ENCODE measurements at places on chromosomes 3 and 15.

GRCh38 chr3:178417736-178418135, 118.5 kb upstream of the KCNMB2 start:
- no peak for DNase-seq

GRCh38 chr3:172066880-172067796, 27.8 kb downstream of the FNDC3B start:
- DNase-seq, result no peak

DNA sequence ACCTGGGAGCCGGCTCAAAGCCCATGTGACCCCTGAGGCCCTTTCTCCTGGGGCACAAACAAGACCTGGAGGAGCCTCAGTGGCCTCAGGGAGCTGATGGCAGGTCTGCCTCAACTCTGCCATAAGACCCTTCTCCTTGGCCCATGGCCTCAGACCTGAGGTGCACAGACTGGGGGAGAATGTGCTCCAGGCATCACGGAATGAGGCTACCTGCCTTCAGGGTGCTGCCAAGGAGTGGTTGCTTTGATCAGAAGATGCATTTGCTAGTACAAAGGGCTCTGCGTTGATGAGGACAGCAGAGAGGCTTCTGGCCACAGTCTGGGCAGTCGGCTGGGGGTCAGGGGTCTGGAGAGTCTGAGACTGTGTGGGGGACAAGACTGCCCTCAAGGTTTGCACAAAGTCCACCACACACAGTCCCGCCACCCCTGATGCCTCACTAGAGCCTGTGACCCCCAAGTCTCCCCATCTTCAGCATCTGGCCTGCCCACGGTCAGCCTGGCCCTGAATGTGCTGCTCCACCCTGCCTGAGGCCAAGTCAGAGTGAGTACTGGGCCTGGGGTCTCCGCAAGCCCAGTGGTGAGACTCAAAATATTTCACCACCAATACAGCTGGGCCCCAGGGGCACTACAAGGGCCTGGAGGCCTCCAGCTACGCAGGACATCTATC, 26.6 kb downstream of the ALDH1L1 start:
- no peak for DNase-seq

- DNase-seq, result no peak
Measured at GRCh38 chr15:74351670-74352069, 15.8 kb downstream of the CYP11A1 start.

- DNase-seq, result no peak
Measured at GRCh38 chr15:82710208-82710555, 507 bp upstream of the AP3B2 start.

Measured in transverse colon (tissue), 4 donors.